ENCODE measurements at places on chromosomes 11 and 22. TPM values are rescaled to one million over a fixed set of nuclear protein-coding genes. Genes with fewer than 3 reads are reported as not detected.

The LMO2 gene
- 0.69 TPM for total RNA-seq

The OR10D3 gene
- total RNA-seq: not detected

The RAB30 gene
- 7.7 TPM for total RNA-seq

The FAM118A gene
- 9.5 TPM for total RNA-seq

The GTSE1 gene
- total RNA-seq: 35.3 TPM

The ZW10 gene
- 14.4 TPM for total RNA-seq

The SLC22A12 gene
- not detected for total RNA-seq

The PLA2G6 gene
- 4.5 TPM for total RNA-seq

The MUC5B gene
- total RNA-seq: 2.2 TPM

The MOGAT2 gene
- total RNA-seq: not detected

The OR4A16 gene
- total RNA-seq: not detected

The FOLR2 gene
- not detected for total RNA-seq
